ENCODE measurements at places on chromosomes 13 and 19.

DNA sequence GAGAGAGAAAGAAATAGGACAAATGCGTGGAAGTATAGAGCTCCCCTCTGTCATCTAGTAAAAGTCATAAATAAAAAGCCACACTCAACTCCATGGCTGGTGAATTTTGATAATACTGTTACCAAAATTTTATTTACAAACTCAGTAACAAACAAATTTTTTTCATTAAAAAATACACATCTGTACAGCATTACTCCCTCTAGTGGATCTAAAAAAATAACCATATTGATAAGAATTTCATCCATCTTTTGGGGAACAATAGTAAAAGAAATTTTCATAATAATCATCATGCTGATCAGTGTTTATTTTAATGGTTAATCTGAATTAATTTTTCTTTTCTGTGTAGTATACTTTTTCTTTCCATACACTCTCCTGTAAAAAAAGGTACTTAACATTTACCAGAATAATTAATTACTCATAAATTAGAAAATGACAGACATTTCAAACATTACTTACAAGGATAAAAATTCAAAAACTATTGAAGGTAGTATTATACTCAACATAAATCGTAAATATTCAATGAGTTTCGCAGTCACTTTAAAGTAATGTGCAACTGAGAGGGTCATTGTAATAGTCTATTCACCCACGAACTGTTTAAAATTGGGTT is 173.5 kb upstream of the LSM14A start:
- peak; percentile 12 for DNase-seq

- no peak for DNase-seq
Observed at GRCh38 chr19:615619-616018, 17.7 kb downstream of the POLRMT start.

DNA sequence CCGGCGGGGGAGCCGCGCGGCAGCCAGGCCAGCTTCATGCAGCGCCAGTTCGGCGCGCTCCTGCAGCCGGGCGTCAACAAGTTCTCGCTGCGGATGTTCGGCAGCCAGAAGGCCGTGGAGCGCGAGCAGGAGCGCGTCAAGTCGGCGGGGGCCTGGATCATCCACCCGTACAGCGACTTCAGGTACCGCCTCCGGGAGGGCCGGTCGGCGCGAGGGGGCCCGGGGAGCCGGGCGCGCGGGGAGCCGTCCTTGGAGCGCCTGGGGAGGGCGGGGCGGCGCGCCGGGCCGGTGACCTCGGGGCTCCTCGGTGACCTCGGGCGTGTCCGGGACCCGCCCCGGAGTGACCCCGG is 690 bp downstream of the HCN2 start:
- DNase-seq, result no peak

DNA sequence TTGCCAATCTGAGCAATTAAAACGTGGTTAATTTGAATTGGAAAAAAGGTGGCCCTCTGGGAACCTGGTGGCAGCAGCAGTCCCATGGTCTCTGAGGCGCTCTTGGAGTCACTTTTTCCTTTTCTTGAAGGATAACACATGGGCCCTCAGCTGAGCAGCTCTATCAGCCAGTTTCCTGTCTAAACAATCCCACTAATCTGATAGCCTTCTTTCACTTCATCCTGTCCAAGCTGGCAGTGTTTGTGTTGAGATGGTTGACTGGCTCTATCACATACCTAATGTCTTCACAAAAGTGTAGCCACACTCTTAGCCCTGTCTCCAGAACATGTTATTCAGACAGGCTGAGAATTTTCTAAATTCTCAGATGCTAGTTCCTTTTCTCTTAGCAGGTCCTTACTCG is 10.7 kb downstream of the MZT1 start:
- no peak for DNase-seq

DNA sequence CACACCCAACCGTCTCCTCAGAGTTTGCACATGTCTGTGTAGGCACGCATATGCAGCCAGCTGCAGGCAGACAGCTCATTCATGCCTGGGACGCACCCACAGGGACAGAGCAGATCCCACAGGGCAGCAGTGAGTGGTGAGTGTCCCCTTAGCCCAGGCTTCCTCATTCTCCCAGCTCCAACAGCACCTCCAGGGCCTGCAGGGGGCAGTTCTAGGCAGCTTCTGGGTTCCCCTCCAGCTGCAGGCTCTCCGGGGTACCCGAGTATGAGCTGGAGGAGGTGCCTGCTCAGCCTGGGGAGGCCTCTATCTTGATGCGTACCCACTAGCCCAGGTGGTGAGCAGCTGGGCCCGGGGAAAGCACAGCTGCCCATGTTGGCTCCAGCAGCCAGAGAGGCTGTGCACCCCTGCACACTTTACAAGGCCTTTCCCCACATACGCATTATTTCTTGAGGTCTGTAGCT is 1.3 kb upstream of the SHANK1 start:
- DNase-seq, result peak; percentile 47

DNA sequence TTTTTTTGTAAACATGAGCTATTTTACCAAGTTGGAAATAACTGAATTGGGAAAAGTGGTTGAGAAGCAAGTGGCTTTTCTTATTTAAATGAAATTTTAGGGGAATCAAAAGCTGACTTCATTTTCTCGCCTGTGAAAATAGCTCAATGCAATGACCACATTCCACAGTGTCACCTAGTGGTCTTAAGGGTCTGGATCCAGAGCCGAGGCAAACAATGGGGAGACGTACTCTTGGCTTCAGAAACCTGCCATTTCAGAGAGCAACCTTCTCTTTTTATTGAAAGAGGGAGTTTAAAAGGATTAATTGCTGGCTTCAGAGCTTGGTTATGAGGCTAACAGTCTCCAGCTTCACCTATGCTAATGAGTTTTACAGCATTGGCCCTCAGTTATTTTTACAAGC is 39.7 kb upstream of the RXFP2 start:
- no peak for DNase-seq

GRCh38 chr13:38463048-38463447 is 113.4 kb downstream of the UFM1 start:
- DNase-seq, result no peak

DNA sequence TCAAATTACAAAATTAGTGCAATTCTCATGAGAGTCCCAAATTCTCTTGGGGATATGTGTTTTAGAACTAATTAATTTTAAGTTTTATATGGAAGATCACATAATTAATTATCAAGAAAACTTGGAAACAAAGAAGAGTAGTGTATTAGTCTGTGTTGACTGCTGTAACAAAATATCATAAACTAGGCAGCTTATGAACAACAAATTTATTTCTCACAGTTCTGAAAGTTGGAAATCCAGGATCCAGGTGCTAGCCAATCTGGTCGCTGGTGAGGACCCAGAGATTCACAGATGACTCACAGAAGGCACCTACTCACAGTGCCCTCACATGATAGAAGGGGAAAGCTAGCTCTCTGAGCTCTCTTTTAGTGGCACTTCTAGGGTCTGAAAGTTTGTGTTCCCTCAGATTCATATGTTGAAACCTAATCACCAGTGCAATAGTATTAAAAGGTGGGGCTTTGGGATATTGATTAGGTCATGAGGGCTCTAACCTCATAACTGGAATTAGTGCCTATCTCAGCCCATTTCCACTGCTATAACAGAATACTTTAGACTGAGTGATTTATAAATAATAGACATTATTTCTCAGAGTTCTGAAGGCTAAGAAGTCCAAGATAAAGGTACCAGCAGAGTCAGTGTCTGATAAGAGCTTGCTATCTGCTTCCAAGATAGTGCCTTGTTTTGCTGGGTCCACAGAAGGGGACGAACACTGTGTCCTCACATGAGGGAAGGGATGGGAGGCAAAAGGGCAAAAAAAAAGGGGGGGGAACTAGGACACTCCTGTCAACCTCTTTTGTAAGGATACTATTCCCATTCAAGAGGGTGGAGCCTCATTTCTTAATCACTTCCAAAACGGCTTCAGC is 1.5 kb upstream of the ARGLU1 start:
- DNase-seq, result no peak

GRCh38 chr19:6199240-6199994 is 64.0 kb downstream of the ACSBG2 start:
- DNase-seq, result peak; percentile 97

DNA sequence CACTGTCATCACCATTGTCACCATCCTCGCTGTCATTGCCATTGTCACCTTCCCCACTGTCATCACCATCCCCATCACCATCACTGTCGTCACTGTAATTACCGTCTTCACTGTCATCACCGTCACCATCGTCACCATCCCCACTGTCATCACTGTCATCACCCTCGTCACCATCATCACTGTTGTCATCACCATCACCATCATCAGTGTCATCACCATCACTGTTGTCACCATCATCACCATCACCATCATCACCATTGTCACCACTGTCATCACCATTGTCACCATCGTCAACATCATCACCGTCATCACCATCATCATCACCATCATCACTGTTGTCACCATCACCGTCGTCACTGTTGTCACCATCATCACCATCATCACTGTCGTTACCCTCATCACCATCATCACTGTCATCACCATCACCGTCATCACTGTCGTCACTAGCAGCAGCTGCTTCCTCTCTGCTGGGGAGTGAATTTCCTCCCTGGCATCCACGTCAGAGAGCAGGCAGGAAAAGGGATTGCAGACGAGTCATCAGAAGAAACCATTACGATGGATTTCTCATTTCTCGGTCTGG is 27.3 kb downstream of the TMEM255B start:
- no peak for DNase-seq

DNA sequence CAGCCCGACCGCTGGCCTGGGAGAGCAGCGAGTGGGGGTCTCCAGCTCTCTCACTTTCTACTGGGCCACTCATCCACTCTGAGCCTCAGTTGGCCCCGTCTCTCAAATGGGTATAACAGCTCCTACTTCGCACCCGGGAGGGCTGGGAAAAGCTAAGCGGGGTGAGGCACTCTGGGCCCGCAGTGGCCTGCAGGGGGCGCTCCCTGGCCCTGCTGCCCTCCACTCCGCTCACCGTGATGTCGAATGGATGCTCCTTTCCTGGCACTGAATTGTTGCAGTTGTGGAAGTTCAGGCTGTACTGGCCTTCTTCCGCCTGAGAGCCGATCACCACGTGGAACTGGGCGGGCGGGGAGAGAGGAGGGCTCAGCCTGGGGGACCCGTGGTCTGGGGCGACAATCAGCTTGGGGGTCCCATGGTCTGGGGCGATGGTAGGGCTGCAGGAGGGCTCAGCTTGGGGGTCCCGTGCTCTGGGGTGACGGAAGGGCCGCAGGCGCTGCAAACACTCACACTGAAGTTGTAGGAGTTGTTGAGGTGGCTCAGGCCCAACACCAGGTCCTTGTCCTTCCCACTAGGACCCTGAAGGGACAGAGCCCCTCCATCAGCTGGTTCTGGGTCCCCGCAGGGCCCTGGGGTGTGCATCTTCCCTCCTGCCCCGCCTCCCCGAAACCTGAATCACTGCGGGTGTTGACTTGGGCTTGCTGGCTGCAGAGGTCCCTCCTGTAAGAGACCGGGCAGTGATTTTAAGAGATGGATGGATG is 3.9 kb downstream of the GPR108 start:
- no peak for DNase-seq

DNA sequence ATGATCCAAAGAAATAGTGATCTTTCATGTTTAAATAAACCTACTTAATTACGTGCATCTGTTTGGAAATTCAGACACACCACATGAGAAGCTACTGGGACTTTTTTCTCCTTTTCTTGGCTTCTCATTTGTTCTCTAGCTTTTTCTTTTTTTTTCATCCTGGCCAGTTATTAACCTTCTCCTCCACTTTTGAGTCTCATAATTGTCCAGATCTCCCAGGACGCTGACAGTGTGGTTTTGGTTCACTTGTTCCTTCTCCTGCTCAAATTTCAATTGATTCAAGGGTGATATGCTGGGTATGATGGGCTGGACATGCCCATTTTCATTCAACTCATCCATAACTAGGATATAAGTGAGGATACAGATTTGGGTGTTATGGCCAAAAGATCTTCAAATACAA is 152.3 kb downstream of the TM9SF2 start:
- DNase-seq, result no peak

DNA sequence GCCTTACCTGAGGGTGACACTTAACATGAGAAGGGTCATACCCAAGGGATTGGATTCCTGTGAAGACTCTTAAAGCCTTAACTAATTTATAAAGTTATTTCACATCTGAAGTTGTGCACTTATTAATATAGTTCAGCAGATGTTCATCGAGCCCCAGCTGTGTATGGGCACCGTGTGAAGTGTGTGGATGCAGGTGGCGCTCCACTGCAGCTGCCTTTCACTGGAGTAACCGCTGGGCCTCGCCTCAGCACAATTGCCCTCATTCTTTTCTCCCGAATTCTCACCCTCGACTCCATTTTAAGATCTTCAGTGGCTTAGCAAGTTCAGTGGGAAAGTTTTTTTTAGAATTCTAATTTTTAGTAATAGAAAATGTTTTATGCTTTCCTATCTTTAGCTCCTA is 66.2 kb downstream of the DPY19L3 start:
- DNase-seq, result no peak

DNA sequence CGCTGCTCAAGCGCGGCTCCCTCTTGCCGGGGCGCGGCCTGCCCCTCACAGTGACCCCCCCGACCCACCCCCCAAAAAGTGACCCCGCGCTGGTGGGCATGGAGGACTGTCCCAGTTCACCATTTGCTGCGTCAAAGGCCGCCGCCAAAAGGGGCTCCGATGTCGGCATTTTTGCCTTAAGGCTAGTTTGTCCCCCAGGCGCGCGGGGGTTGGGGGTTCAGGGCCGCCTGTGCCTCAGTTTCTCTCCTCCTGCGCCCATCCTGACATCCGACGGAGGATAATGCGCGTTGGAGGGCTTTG is 17.1 kb downstream of the NFIX start:
- no peak for DNase-seq

GRCh38 chr19:12912571-12912970 is 6.5 kb downstream of the SYCE2 start:
- no peak for DNase-seq

- no peak for DNase-seq
Observed at GRCh38 chr13:33678906-33679657, 138.9 kb upstream of the RFC3 start.

DNA sequence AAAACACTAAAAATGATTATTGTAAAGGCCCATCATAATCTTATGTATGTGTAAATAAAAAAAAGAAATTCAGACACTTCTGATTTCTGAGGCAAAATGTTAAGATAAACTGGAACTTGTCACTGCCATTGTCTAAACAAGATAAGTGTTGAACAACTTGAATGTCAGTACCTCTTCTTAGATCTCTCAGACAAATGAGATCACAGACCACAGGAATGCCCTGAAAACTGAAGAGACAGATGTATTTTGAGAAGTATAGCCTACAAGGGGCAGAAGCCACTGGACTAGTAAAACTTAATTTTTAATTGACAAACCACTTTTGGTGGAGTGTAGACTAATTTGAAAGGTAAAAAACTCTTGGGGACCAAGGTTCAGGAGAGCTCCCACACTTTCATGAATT is 375.5 kb upstream of the SLITRK5 start:
- DNase-seq, result no peak
